ENCODE measurements at places on chromosomes 13 and 19.

DNA sequence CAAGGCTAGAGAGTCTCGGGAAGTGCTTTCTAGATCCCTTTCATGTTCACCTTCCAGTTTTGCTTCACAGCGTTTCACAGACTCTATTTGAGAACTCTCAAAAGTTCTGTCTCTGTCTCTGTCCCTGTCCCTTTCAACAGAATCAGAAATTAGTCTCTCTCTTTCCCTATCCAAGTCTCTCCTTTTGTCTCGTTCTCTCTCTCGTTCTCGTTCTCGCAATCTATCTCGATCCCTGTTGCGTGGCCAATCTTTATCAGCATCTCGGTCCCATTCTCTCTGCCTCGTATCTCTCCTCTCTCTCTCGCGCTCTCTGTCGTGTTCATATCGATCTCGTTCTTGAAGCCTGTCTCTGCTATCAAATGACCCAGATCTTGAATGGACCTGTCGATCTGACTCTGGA, 85.0 kb downstream of the ZC3H13 start:
- DNase-seq: no peak

- DNase-seq: no peak
Measured at GRCh38 chr13:67977066-67977465, 746.9 kb upstream of the PCDH9 start.

- DNase-seq: no peak
Measured at GRCh38 chr19:10828981-10829821, 6.8 kb downstream of the TMED1 start.

DNA sequence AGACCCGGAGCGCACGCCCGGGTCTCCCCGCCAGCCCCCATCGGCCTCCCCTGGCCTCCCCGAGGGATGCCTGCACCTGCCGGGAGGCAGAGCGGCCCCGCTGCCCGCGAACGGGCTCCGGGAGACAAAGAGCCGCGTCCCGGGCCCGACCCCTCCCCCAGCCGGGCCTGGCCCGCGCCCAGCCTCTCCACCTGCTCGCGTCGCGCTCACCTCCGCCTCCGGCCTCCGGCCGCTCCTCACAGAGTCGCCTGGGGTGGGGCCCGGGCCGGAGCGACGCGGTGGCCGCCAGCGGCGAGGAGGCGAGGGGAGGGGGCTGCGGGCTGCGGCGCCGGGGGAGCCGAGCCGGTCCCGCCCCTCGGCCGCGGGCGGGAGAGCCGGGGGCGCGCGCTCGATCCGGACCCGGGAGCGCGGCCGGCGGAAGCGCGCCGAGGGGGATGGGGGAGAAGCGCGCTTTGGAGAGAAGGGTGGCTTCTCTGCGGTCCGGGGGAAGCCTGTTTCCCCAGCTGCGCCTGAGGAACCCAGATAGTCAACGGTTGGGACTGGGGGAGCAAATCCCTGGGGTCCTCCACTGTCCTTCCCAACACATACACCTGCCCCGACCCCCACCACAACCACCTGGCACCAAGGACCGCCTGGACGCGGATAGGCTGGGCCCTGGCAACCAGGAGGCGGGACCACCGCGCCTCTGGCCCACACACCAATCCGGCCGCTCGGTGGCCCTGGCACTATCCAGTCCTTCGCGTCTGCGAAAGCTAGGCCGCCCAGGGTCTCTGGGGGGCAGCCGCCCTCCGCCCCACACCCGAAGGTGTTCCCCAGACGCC, at the start of gene PRR36:
TSS of gene PRR36 (minus strand) at position 315 of the 821 bp plus-strand sequence. CDS start 701 bp downstream, outside the sequence.
- no peak for DNase-seq

DNA sequence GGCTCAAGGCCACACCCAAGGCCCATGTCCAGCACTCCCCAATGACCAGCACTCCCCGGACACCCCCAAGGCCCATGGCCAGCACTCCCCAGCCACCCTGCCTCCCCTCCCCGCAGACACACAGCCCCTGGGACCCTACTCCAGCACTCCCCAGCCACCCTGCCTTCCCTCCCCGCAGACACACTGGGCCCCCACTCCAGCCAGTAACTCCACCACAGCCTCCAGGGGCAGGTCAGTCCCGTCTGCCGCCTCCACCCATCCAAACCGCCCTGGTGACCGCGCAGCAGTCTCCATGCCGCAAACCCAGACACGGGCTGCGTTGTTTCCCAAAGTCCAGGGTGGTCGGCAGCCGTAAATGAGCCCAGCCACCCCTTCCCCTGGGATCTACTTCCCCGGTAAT, 70.7 kb downstream of the SPACA7 start:
- DNase-seq: no peak

All from psoas muscle (tissue), 8 donors.